ENCODE measurements at places on chromosomes 5 and 9.

DNA sequence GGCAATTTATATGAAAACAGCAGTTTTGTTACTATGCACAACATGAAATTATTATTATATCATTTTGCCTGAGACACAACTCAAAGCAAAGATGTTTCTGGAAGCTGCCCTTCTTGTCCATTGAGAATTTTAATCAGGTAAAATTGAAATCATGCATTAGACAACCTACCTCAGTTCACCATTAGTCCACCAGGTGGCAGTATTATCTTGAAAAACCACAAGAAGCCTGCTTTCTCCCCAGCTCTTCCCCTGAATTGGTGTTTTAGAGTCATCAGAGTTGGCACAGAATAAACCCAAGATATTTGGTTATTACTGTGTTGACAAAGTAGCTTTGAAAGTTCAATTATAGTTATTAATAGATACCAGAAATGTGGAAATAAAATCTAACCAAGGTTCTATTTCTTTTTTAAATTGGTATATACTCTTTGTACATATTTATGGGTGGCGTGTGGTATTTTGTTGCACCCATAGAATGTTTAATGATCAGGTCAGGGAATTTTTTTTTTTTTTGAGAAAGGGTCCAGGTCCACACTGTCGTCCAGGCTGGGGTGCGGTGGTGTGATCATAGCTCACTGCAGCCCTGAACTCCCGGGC is 25.7 kb downstream of the UTP15 start:
- H3K4me3 ChIP-seq = no peak overlapping the region
- H3K27me3 ChIP-seq = no peaks in the 10 kb centered on the region
- H3K36me3 ChIP-seq = no peaks in the 10 kb centered on the region
- no peaks in the 10 kb centered on the region for H3K4me1 ChIP-seq

DNA sequence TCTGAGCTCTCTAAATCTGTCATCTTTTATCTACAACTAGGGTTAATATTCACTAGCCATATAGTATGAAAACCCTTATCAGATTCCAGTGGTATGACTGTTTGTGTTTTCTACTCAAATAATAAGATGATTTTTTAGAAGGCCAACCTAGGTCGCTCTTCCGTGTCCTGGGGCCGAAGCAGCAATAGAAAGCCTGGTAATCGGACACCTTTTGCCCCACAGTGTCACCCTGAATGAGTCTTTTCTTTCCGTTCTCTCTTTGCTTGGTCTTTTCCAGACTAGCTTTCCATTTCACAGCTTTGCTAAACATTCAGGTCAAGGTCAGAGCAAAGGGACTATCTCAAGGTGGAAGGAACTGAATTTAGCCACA is 243.3 kb upstream of the ANKRD55 start:
- H3K4me3 ChIP-seq = no peak overlapping the region
- H3K36me3 ChIP-seq = no peaks in the 10 kb centered on the region
- peaks cover 18% of the 10 kb centered on the region for H3K4me1 ChIP-seq
- no peak overlapping the region for H3K27ac ChIP-seq
- H3K27me3 ChIP-seq = no peaks in the 10 kb centered on the region

- peaks cover 45% of the 10 kb centered on the region for H3K4me1 ChIP-seq
- H3K36me3 ChIP-seq = no peaks in the 10 kb centered on the region
- H3K4me3 ChIP-seq = peak overlapping the region; percentile 61
- no peak for DNase-seq
These were observed 4.9 kb downstream of the SLC34A3 start for GRCh38 chr9:137235424-137236237.

DNA sequence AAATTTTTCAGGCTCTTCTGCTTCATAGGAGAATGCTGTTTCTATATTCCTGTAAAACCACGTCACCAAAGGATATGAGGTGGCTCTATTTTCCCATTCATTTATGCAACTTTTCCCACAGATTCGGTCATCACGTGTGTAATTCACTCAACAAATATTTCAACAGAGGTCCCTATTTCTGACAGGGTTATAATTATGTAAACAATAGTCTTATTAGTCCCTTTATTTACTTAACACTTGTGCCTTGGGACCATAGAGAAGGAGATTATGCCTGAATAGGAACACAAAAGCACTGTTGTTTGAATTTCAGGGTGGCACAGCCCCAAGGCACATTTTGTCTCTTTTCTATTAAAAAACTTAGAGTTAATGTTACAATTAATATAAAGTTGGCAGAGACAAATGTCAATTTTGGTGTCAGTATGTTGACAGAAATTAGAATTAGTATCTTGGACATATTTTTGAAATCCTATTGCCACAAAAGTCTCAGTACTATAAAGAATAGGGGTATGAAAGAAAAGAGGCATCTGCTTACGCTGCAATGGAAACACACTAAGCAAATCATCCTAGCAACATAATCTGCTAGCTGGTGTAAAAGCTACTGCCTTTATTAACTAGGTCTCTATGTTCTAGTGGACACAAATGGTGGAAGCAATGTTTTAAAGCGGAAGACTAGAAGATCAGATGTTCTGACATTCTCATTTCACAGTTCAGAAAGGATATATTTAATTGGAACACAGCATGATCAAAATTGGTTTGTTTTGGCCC is 229.1 kb upstream of the TBCA start:
- no peaks in the 10 kb centered on the region for H3K4me1 ChIP-seq
- DNase-seq = no peak
- H3K36me3 ChIP-seq = peaks cover 4% of the 10 kb centered on the region
